ENCODE measurements at places on chromosomes 5 and 9. TPM values are rescaled to one million over a fixed set of nuclear protein-coding genes. Genes with fewer than 3 reads are reported as not detected.

RAB3C gene
- polyA plus RNA-seq, result 3.2 TPM

CCDC192 gene
- 1.5 TPM for polyA plus RNA-seq

RXRA gene
- 38.2 TPM for polyA plus RNA-seq

ZNF454 gene
- polyA plus RNA-seq, result 5.9 TPM

IL4 gene
- polyA plus RNA-seq, result not detected

FOXD4L5 gene
- polyA plus RNA-seq, result 0.65 TPM

ETF1 gene
- polyA plus RNA-seq, result 68.7 TPM

ZNF189 gene
- 35.6 TPM for polyA plus RNA-seq

JADE2 gene
- 12.2 TPM for polyA plus RNA-seq

MIER3 gene
- 34.3 TPM for polyA plus RNA-seq

RNF180 gene
- polyA plus RNA-seq, result 11.6 TPM

ANKRD31 gene
- 0.47 TPM for polyA plus RNA-seq

NDST1 gene
- 53.3 TPM for polyA plus RNA-seq

CXXC5 gene
- 227 TPM for polyA plus RNA-seq

SSBP2 gene
- 88.1 TPM for polyA plus RNA-seq

SMIM32 gene
- polyA plus RNA-seq, result 16.3 TPM

STPG3 gene
- 3.5 TPM for polyA plus RNA-seq

ARID3C gene
- not detected for polyA plus RNA-seq

RANBP3L gene
- 5.9 TPM for polyA plus RNA-seq

GABBR2 gene
- 5.5 TPM for polyA plus RNA-seq

HNRNPAB gene
- polyA plus RNA-seq, result 149 TPM

SV2C gene
- polyA plus RNA-seq, result 0.07 TPM

ANKS6 gene
- polyA plus RNA-seq, result 24.1 TPM

SPINK5 gene
- polyA plus RNA-seq, result 0.86 TPM

CATSPER3 gene
- 2.0 TPM for polyA plus RNA-seq

CRAT gene
- polyA plus RNA-seq, result 41.4 TPM

SLC4A9 gene
- polyA plus RNA-seq, result 17.6 TPM

FCHO2 gene
- 29.1 TPM for polyA plus RNA-seq

GALNT12 gene
- polyA plus RNA-seq, result 9.2 TPM

ADAMTS19 gene
- 5.9 TPM for polyA plus RNA-seq

BTNL3 gene
- polyA plus RNA-seq, result 0.13 TPM

TMC1 gene
- polyA plus RNA-seq, result 1.2 TPM

TTLL11 gene
- 6.5 TPM for polyA plus RNA-seq

NEK6 gene
- 34.9 TPM for polyA plus RNA-seq

SLC36A2 gene
- 12.7 TPM for polyA plus RNA-seq

OR1J1 gene
- polyA plus RNA-seq, result not detected

ISL1 gene
- not detected for polyA plus RNA-seq

PRR16 gene
- polyA plus RNA-seq, result 5.4 TPM

DIPK1B gene
- polyA plus RNA-seq, result 28.5 TPM

ZBED3 gene
- polyA plus RNA-seq, result 35.8 TPM

CCNO gene
- 6.0 TPM for polyA plus RNA-seq

SLC44A1 gene
- 44.0 TPM for polyA plus RNA-seq

PHF24 gene
- polyA plus RNA-seq, result 0.21 TPM

HTR1A gene
- polyA plus RNA-seq, result not detected

GRM6 gene
- polyA plus RNA-seq, result 0.37 TPM

IL5 gene
- polyA plus RNA-seq, result 0.51 TPM

PCDHB2 gene
- polyA plus RNA-seq, result 3.9 TPM

IFNA2 gene
- not detected for polyA plus RNA-seq

CFAP157 gene
- polyA plus RNA-seq, result 3.9 TPM

CD72 gene
- polyA plus RNA-seq, result 3.4 TPM

PPP2R2B gene
- 13.1 TPM for polyA plus RNA-seq

DNAI1 gene
- polyA plus RNA-seq, result 5.7 TPM

NAA35 gene
- polyA plus RNA-seq, result 34.9 TPM

MOCS2 gene
- 70.6 TPM for polyA plus RNA-seq
